ENCODE measurements at places on chromosomes 1 and 21.
A peak's percentile ranks its signal among the peaks of the same experiment; 100 is the strongest.

- peak; percentile 53 for DNase-seq
Observed at GRCh38 chr21:37459575-37459974, 93.0 kb downstream of the DYRK1A start.

DNA sequence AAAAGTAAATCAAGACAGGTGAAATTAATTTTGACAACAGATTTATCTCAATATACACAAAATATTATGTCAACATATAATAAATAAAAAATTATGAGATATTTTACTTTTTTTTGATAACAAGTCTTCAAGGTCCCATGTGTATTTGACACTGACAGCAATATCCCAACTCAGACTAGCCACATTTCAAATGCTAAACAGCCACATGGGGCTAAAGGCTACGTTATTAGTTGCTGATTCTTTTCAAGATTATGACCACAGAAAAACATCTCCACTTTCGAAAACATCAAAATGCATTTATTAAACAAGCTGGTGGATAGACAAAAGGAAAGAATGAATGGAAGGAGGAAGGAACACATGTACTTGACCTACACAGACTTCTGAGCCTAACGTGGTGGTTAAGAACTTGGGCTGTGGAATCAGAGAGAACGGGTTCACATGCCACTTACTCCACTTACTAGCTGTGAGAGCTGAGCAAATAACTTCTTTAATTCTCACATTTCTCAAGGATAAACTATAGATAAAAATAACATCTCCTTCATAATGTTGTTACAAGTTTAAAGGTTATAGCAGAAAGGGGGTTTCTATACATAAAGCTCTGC lies 13.4 kb downstream of the PTPN14 start:
- DNase-seq: no peak

- no peak for DNase-seq
Observed at GRCh38 chr1:7398982-7399381, 372.1 kb upstream of the VAMP3 start.

GRCh38 chr1:194273660-194274059 lies 1087.2 kb upstream of the B3GALT2 start:
- DNase-seq: no peak

GRCh38 chr1:22704440-22705067 lies 6.1 kb upstream of the EPHB2 start:
- peak; percentile 69 for DNase-seq

GRCh38 chr1:119611701-119612113 lies 36.4 kb downstream of the ZNF697 start:
- DNase-seq: no peak

DNA sequence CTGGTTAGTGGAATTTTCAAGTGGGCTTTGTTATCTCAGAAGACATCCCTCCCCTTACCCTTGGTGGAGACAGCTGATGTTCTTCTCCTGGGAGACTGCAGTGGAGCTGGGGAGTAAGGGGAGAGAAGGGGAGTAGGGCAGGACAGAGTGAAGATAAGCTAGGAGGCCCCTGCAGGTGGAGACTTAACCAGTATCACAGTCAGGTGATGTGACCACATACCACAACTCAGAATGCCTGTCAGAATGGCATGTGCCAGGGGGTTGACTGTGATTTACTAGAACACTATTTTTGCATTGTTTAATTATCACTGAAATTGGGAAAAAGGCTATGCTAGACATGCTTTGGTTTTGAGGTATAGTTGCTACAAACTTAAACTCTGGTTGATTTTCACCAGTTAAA lies 124.6 kb downstream of the NRDC start:
- DNase-seq: no peak

- DNase-seq: peak; percentile 82
Observed at GRCh38 chr1:77834771-77835334, 53.6 kb upstream of the NEXN start.

DNA sequence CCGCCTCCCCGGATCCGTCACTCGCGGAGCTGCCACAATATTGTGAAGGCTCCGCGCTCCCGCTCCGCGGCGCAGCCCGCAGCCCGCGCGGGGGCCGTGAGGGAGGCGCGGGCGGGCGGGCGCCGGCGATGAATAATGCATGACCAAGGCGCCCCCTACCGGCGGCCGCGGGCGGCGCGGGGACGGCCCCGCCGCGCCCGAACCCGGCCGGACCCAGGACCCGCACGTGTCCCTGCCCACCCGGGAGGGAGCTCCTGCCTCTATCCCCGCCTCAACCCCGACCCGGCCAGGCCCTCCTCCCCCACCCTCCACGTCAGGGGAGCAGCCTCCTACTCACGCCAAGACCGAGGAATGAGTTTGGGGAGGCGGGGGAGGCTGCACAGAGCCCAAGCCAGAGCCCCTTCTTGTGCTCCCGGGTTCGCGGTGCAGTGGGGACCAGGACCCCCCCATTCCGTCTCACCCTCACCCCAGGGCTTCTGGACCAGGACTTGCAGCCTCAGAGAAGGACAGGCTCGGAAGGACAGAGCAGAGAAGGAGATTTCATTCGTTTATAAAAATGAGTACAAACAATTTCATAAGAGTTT lies 70.8 kb upstream of the CASZ1 start:
- no peak for DNase-seq

DNA sequence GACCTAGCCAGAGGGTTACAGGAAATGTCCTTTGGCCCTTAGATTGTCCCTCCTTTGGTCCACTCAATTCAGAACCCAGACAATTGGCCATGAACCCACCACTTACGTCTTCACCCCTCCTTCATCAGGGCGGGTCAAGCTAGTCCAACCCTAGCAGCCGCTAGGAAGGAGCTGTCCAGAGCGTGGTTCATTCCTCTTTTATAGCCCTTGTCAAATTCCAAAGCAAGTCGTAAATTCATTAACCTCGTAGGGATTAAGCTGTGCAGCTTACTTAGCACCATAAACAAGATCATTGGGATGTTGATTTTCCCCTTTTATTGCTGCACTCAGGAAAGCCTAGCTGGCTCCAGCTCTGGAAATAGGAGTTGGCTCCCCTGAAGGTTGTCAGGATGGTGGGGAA lies 90.1 kb downstream of the TMEM53 start:
- no peak for DNase-seq

GRCh38 chr1:178262120-178262500 lies 168.2 kb downstream of the RASAL2 start:
- peak; percentile 76 for DNase-seq

DNA sequence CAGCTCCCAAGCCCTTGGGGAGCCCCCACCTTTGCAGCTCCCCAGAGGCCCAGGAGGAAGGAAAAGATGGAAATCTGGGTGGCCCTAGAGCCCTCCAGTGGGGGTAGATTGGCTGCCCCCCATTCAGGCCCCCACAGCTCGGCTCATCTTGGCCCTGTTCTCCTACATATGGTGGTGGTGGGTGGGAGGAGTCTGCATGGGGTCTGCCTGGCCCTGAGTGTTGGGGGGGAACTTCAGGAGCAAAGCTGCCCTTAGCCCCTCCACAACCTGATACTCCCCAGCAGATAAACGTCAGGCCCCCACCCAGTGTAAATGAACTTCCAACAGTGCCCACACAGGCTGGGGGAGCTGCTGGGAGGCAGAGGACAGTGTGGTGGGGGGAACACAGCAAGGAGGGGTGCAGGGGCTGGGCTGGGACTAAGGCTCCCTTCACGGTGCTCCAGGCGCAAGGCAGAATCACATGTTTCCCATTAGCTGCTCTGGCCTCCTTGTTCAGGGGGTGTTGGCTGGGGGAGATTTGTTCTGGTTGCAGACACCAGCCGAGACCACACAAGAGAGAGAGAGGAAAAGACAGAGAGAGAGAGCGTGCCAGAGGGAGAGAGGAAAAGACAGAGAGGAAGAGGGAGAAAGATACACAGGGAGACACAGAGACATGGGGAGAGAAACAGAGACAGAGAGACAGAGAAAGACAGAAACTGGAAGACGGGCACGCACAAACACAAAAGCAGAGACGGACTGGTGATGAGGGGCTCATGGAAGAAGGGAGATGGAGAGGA lies 42.6 kb downstream of the AHDC1 start:
- DNase-seq: peak; percentile 51

GRCh38 chr1:2124446-2125198 lies 70.0 kb downstream of the FAAP20 start:
- DNase-seq: no peak

DNA sequence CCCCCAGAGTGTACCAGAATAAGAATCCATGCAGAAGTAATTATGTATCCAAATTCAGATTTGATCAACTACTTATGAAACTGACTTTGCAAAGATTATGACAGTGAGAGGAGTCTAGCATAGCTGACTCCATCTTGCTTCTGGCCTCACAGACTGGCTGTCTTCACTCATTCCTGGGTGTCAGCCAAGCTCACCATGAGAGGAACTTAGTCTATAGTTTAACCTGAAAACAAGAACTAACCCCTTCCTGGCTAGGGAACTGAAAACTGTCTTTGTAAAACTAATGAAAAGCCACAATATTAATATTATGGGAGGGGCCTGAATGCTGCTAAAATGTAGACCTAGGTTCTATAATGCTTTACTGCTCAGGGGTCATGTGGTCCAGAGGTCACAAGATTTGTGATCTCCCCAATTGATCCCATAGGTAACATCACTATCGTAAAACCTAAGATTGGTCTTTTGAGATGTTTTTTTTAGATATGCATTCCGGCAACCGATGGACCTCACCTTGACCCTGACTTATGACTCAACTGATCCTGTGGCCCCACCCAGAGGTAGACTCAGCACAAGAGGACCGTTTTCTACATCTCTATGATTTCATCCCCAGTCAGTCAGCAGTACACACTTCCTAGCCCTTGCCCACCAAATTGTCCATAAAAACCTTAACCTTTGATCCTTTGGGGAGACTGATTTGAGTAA lies 55.2 kb downstream of the ATP1B1 start:
- no peak for DNase-seq

- DNase-seq: peak; percentile 59
Observed at GRCh38 chr1:85692730-85693314, 15.4 kb downstream of the ZNHIT6 start.

DNA sequence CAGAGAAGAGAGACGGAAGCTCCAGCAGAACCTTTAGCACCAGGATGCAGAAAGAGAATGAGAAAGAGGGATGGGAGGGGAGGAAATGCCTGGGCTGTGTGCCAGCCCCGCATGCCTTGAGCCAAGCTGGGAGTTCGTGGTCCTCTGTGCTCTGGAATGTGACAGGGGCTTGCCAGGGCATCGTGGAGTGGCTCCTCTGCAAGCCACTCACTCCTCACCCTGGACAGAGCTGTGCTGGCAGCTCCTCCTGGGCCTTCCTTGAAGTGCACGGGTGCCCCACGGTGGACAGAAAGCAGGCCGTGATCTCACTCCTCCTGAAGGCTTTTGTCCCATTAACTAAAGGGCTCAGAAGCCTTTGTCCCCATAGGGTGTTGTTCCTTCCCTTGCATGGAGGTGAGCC lies 34.8 kb upstream of the PRELP start:
- DNase-seq: peak; percentile 74

DNA sequence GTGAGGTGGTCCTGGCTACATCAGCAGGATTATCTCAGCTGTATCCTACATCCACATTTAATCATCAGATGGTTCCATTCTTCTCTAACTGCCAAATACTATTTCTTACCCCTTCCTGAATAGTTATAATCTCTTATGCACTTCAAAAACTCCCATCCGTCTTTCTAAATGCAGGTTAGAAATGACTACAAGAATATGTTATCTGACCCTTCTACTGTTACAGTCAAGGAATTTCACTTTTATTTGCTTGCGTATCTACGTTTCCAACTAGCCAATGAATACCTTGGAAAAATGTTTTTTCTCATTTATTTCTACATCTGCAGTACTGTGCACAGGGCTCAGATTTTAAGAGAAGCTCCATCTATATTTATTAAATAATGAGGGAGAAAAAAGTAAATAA lies 709.9 kb downstream of the KCNT2 start:
- no peak for DNase-seq

DNA sequence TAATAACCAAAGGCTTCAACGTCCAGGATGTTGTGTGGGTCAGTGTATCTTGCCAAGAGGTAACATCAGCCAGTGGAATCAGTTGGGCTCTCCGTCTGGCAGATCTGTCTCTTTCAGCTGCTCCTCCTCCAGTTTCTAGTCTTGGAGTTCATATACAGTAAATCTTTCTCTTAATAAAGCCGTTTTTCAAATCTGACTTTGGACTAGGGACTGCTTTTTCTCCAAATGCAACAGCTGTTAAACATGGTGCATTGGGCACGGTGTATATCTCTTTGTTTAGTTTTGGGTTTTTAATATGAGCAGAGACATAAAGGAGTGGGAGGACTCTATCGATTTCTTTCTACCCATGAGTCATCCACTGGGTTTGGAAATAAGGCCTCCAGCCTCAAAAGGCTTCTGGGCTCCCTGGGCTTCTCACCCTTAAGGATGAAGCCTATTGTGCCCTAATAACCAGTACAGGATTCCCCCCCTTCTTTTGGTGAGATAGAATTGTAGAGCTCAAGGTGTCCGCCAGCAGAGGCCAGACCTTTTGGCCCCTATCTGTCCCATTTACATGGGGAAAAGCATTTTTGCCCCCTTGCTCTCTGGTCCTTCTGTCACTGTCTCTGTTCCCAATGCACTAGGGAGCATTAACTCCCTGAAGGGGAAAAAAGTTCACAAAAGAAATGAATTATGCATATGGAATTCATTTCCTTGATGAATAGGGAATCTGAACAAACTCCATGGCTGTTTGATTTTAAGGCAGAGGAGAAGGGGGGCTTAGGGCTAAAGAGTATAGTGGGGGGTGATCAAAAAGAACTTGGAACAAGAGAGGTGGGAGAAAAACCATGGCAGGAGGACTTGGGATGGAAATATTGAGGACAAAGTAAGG lies 86.0 kb downstream of the PBX1 start:
- DNase-seq: peak; percentile 48

DNA sequence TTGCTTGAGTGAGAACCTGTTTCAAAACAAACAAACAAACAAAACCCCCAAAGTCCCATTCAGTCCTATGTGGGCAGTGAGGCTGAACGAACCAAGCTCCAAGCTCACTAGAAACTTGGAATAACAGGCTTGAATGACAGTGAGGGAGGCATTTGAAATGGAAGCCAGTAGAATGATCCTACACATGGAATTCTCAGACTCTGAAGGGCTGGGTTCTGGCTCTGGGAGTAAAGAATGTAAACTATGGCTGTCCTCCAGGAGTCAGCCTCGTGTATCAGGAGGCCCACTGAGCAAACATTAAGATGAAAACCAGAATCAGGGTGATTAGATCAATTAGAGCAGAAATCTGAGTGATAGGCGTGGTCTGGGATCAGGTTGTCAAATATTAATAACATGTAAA lies 14.9 kb downstream of the PCP4L1 start:
- DNase-seq: no peak

GRCh38 chr1:5847013-5847659 lies 145.1 kb downstream of the NPHP4 start:
- no peak for DNase-seq

DNA sequence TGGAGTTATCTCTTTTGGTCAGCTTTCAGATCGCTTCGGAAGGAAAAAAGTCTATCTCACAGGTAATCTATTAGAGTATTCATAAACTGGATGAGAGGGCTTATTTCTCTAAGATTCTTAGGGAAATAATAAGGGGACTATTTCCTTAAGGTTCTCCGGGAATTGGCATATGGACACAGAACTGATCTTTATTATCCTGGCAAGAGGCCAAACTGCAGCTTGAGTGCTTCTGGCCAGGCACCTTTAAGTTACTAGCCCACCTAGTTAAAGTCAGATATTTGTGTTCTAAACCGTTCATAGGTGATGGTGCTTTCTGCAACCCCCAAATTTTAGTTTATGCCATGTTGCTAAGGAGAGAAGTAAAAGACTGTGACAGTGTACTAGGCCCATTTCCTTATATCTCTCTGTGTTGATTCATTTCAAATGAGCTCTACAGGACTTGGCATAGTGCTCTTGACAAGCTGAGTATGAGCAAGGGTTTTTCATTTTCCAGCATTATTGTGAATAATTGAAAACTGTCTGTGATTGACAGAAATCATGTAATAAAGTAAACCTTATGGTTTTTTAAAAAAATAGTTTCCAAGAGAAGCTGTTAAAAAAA lies 43.4 kb downstream of the SLC22A15 start:
- no peak for DNase-seq

- no peak for DNase-seq
Observed at GRCh38 chr1:157596384-157596783, 1.5 kb downstream of the FCRL4 start.

Data from fibroblast of gingiva (primary cell).